ENCODE measurements at places on chromosomes 2 and 18.

GRCh38 chr2:43984533-43984932 is 11.3 kb downstream of the LRPPRC start:
- no peak for DNase-seq

- no peak for DNase-seq
These were observed 10.0 kb upstream of the DES start for GRCh38 chr2:219408204-219408603.

DNA sequence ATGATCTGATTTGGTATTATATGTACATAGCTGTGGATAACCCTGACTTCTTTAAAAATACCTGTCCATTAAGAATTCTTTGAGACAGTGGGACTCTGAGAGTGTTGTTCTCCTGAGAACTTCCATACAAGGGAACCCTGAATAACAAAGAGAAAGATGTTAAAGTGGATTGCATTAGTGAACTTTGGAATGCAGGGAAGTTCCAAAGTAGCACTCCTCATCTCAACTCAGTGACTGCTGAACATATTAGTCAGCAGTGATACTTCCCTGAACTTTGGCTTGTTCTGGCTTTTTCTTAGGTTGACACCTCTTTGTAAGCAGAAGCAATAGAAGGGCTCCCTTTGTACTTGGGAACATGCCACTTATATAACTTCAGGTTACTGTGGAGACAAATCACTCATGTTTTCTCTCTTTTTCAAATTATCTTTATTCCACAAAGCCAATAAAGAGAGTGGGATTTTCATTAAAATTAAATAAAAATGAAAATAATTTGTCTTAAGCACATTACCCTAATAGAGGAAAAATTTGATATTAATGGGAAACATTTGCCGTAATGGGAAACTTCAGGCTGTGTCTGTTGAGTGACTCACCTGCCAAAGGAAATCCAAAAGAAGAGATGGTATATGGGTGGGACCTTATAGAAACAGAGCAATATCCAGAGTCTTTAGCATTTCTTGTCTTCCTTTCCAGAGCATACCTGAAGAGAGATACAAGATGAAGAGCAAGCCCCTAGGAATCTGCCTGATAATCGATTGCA is 33.3 kb downstream of the CFLAR start:
- DNase-seq = peak; percentile 78

- no peak for DNase-seq
These were observed 14.0 kb downstream of the OSBPL6 start for GRCh38 chr2:178208336-178208735.

DNA sequence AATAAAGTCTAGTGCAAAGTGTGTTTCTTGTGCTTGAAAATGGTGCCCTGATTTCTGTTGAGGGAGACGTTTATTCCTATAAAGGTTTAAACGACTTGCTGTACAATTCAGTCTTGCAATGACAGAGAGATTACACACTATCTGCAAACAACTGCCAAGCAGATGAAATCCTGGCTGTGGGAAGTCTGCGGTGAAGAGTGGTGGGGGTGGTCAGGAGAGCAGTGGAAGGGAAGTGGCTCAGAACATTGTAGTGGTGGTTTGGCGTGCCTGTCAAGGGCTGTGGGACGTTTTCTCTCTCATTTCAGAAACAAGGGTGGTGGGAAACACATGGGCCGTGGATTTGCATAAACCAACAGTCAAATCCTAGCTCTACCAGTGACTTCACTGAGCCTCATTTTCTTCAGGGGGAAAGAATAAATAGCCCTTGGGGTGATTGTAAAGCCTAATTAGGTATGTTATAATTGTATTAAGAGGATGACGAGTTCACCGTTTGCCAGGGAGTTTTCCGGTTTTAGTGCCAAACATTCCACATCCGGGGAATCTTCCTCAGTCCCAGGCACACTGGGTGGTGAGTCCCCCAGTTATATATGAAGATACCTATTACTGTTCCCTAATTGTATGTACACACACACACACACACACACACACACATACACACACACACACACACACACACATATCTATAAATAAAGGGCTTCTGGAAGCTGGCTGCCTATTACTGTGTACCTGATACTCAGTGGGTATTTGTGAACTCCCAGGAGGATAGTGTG is 115.0 kb downstream of the SPTBN1 start:
- DNase-seq = peak; percentile 85

DNA sequence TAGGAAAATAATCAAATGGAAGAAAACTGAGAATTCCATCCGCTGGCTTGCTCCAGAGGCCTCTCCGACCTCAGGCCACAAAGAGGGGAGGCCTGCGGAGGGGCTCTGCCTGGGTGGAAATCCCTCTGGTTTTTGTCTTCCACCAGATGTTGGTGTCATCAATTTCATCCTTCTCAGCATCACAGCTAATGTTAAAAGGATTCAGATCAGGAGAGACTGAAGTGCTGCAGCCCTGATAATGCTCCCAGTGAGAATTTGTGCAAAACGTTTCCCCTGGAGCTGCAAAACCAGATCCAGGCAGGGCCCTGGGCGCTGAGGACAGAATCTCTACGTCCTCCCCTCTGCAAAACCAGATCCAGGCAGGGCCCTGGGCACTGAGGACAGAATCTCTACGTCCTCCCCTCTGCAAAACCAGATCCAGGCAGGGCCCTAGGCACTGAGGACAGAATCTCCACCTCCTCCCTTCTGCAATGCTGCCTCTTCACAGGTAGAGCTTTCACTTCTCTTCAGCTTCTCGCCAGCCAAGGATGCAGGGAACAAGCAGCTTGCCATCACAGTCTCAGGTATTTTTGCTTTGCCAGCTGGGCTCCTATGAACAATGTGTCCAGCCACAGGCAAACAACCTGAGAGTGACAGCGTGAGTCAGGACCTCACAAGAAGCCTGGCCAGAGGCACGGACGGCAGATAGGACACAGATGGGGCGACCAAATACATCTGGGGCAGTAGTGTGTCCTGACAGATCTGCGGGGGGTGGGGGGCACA is 81.2 kb downstream of the TMEM18 start:
- no peak for DNase-seq

DNA sequence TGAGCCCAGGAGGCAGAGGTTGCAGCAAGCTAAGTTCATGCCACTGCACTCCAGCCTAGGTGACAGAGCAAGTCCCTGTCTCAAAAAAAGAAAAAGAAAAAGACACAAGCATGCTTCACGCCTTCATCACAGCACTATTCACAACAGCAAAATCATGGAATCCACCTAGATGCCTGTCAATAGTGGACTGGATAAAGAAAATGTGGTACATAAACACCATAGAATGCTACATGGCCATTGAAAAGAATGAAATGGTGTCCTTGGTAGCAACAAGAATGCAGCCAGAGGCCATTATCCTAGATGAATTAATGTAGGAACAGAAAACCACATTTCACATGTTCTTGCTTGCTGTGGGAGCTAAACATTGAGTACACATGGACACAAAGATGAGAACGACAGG is 392.6 kb downstream of the EIPR1 start:
- DNase-seq = no peak

DNA sequence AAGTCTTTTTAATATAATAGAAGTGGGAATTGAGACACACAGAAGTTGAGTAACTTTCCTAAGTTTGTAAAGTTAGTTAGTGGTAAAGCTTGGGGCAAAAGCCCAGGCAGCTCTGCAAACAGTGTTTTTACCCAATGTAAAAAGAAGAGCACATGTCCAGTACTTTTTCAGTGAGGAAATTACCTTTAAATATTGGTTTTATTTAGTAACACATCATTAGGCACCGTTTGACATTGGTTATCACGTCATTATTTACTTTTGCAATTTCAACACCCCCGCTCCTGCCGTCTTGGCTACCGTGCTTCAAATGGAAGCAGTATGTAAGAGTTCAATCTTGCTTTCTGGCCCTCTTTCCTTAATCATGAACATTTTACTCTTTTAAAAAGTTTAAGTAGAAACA is 807.9 kb downstream of the EPHA4 start:
- no peak for DNase-seq

GRCh38 chr2:161373942-161374341 is 42.2 kb upstream of the TBR1 start:
- DNase-seq = peak; percentile 45

DNA sequence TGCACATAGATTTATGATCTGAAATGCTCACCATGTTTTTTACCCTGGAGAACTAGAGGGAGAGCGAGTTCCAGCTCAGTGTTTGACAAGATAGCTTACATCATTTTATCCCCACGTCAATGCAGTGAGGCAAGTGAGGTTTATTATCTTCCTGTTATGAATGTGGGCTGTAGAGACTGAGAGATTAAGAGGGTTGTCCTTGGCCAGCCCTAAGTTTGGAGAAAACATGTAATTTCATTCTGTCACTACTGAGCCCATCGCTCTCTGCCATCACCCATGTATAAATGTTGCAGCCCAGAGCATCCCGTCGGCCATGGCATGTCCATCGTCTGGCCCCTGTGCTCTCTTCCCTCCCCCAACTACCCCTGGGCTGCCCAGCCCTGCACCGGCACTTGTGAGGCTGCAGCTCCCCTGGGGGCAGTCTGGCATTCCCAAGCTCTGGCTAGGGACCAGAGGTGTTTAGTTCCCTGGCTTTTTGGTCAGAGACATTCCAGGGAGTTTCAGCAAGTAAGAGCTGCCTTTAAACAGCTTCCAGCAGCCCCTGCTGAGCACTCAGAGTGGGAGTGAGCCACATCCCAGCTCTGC is 136.7 kb downstream of the ANTXR1 start:
- peak; percentile 67 for DNase-seq

- DNase-seq = no peak
These were observed 156.4 kb downstream of the NCKAP5 start for GRCh38 chr2:133411857-133412256.

DNA sequence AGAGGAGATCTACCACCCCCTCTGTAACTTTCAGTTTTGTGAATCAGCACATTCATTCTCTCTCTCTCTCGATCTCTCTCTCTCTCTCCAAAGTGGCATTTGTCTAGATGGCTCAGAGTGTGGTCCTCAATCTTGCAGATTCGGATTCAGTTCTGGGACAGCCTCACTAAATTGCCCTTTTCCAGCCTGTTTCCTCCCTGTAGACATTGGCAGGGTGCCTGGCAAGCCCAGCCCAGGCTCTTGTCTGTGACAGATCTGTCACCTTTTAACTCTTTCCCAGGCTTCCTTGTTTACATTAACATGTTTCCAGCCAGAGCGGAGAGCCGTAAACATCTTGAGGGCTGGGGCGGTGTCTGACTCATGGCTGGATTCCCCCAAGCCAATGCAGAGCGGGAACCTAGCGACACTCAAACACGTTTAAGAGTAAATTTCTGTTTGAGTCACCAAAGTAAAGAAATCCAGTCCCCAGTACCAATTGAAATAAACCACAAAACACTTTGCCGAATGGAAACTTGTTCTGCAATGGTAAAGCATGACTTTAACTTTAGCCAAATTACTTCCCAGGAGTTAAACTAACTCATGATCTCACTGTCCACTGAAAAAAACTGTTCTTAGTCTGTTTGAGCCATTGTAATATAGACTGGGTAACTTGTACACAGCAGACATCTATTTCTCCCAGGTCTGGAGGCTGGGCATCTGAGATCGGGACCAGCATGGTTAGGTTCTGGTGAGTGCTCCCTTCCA is 6.6 kb upstream of the CYP27C1 start:
- peak; percentile 87 for DNase-seq

DNA sequence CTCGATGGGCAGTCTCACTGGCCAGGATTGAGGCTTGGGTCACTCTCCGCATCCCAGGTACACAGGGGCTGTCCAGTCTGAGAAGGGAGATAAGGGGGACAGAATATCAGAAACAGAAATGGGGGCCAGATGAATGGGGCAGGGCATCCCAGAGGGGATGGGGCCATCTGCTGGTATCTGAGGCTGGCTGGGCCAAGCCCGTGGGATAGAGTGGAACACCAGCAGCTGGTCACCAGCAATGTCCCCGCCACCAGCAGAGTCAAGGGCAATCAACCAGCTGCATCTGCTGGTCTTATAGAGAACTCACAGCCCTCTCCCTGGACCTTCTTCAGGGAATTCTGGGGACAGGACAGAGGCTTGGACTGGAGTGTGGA is 128.8 kb upstream of the HAAO start:
- no peak for DNase-seq

DNA sequence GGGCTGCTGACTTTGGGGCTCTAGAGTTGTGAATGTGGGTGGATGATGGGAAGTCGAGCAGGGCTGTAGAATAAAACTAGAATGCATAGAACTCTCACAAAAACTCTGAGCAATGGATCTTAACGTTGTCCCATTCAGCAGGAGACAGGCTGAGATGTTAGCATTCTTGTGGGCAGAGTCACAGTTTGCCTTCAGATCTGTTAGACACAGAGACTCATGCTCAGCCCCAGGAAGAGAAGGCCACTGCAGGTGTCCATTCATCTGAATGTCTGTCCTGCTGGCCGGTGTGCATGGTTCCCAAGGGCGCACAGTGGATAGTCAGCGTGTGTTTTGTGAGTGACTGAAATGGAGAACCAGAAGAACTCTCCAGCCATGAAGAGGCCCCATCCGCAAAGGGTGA is 111.3 kb downstream of the TSN start:
- peak; percentile 1 for DNase-seq

- DNase-seq = peak; percentile 48
These were observed 441 bp downstream of the MPHOSPH10 start for GRCh38 chr2:71130905-71131244.
